ENCODE measurements at places on chromosomes 5 and 9.

GRCh38 chr9:112487008-112487798, 576 bp downstream of the KIAA1958 start:
- peak; percentile 66 for DNase-seq

- no peak for DNase-seq
These were observed 48.2 kb downstream of the NKD2 start for GRCh38 chr5:1056611-1057484.

GRCh38 chr9:18208166-18209059, 265.5 kb upstream of the ADAMTSL1 start:
- DNase-seq = peak; percentile 41

DNA sequence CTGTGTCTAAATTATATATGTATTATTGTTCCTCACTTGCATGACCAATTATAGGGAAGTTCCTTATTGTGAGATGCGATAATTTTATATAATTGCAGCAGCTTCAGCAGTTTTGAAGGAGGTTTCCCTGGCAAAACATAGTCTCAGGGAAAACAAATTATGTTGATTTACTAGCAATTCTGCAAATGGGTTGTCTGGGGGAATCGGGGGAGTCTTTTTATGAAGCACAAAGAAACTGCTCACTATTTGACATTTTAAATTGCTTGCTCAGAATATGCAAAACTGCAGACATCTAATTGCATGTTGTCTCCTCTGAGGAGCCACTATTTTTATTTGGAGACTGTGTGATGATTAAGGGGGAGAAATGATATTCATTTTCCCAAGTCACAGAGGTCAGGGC, 361.6 kb downstream of the YTHDC2 start:
- DNase-seq = no peak

DNA sequence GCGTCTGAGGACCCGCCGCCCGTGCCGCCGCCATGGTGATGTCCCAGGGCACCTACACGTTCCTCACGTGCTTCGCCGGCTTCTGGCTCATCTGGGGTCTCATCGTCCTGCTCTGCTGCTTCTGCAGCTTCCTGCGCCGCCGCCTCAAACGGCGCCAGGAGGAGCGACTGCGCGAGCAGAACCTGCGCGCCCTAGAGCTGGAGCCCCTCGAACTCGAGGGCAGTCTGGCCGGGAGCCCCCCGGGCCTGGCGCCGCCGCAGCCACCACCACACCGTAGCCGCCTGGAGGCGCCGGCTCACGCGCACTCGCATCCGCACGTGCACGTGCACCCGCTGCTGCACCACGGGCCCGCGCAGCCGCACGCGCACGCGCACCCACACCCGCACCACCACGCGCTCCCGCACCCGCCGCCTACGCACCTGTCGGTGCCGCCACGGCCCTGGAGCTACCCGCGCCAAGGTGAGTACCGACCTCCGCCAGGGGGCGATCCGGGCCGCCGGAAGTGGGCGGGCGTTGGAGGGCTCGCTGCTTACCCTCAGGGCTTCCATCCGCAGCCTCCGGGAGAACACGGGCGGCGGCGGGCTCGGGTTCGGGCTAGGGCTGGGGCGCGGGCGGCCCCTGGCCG, 8.5 kb downstream of the PRR7 start:
- peak; percentile 36 for DNase-seq

DNA sequence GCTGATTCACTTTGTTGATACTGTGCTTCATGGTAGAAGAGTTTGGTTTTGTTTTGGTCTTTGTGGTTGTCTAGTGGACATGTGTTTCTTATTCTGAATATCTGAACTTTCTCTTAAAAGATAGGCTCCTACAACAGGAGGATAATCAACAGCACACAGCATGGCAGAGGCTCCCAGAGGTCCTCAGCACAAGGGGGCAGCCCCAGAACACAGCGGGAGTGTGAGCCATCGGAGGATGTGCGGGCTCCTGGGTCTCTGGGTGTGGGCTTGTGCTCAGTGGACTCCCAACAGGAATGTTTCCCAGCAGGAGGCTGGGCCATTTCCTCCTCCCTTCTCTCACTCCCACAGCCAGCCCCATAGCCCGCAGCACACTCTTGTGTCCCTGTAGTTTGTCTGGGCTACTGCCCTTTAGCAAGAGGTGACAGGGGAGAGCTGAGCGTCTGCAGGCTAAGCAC, 164.3 kb upstream of the OTULINL start:
- DNase-seq = peak; percentile 34

- no peak for DNase-seq
These were observed 380.3 kb downstream of the SEMA5A start for GRCh38 chr5:9165546-9165945.

DNA sequence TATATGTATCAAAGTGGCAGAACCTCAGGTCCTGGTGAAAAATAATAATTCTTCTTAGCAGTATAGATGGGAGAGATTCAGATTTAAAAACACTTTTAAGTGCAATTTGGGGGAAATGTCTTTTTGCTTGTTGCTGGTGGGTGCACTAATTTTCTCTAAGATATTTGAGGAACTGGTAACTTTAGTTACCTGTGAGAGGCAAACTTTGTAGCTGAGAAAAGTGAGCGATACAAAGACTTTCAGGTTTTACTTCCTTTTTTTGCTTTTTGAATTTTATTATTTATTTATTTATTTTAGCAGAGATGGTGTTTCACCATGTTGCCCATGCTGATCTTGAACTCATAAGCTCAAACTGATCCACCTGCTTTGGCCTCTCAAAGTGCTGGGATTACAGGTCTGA, 303.1 kb upstream of the PTGER4 start:
- no peak for DNase-seq

GRCh38 chr9:133726401-133727276, 11.5 kb downstream of the SARDH start:
- DNase-seq = no peak

DNA sequence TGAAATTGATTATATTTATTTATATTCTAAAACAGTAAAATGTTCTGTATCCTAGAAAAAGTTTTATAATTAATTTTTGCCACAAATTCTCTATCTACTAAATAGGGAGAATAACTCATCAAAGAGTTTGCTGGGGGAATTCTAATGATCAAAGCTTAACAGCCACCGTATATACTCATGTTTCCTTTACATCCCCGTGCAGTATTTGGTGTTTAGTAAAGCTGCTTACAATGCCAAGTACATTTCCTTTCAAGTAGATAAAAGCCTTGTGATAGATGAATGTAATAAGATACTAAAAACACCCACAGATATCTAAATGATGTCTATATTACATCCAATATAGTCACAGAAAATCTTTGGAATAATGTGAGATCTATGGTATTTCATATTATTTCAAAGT, 312.2 kb downstream of the HCN1 start:
- no peak for DNase-seq

DNA sequence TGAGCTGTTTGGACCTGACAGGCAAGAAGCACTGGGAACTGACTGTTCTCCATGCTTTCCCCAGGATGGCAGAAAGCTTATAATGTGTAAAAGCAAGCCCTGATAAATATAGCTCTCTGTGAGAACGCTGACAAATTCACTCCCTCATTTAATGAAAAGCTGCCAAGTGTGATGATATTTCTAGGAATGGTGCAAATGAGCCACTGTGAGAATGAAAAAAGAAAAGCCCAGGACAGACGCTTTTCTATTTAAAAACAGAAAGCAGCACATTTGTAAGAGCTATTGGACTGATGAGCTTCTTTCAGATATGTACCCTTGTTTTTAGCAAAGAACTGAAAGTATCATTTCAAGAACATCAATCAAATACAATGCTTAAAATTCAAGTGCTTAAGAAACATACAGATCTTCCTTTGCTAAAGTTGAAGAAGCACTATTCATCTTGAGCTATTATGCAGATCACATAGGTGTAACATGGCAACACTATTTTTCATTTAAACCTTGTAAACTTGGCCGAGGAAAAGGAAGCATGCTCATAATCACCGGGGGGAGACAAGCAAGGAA, 842.6 kb upstream of the ACO1 start:
- peak; percentile 22 for DNase-seq

- DNase-seq = no peak
These were observed 57.7 kb downstream of the NREP start for GRCh38 chr5:111699324-111699723.

- DNase-seq = no peak
These were observed 26.7 kb downstream of the LHX2 start for GRCh38 chr9:124038239-124038638.

DNA sequence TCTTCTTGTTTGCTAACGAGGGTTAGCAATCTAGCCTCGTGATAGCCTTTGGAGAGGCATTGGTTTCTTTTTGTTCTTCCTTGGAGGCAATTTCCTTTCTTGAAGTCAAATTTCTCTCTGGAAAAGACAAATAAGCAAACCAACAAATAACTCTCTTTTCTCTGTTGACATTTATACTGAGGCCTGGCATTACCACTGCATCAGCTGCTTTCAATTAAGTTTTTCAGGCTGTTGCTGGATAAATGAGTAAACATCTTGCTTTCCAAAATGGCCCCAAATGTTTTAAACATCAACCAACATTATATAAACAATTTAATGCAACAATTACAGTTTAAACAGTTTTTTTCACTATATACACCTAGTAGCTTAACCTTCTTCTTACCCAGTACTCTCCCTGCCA, 264.4 kb downstream of the HTR1A start:
- peak; percentile 0 for DNase-seq

GRCh38 chr5:120532835-120533234, 68.7 kb downstream of the PRR16 start:
- DNase-seq = no peak

DNA sequence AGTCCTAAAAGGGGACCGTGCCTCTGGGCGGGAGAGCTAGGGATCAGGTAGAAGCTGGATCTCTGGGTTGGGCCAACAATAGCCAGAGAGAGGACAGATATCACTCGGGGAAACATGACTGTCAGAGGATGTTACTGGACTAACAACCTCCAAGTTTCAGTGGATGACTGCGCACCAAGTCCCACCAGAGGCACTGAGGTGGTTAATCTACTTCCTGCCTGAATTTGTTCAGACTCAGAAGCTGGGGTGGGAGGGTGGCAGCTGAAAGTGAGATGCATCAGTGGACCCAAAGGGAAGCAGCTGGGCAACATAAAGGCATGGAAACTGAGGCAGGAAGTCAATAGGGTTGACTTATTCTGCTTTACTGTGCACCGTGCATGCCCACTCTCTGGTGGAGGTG, 130.1 kb upstream of the SLC44A1 start:
- no peak for DNase-seq

- DNase-seq = no peak
These were observed 126.7 kb downstream of the PPP2R2B start for GRCh38 chr5:146751781-146752401.

DNA sequence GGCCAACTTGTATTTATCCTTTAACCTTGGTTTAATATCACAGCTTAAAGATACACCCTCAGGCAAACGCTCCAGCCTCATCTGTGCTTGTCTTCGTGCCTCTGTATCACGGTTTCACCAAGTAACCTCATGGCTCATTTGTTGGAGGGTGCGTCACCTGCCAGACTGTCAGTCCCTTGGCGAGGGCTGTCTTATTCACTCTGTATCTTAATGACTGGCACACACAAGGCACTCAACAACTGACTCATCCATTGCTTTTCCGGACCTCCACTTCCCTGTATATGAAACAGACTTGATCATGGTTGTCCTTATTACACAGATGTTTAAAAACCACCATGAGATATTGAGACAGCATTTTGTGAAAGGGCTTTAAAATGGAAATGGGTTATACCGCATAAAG, 28.0 kb downstream of the LCP2 start:
- DNase-seq = no peak

GRCh38 chr9:36893184-36893583, 140.9 kb downstream of the PAX5 start:
- no peak for DNase-seq

DNA sequence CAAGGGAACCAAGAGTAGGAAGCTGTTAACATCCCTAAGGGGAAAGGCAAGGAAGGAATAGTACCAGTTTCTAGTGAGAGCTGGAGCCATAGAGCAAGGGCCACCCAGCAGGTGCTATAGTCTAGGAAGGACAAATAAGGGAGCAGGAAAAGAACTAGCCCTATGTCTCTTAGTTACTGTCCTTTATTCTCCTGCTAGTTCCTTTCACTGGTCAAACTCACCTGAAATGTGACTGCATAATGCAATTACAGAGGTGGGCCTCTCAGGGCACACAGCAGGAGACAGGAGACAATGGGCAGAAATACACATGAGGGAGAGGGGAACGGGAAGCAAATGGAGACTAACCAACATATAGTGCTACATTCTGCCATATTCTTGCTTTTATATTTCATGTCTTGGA, 26.7 kb upstream of the FRMPD1 start:
- DNase-seq = no peak

- no peak for DNase-seq
These were observed 125.9 kb upstream of the FSTL4 start for GRCh38 chr5:133738271-133738670.

- no peak for DNase-seq
These were observed 66.6 kb downstream of the PHF2 start for GRCh38 chr9:93642961-93643360.

GRCh38 chr5:51398875-51399642, 15.8 kb downstream of the ISL1 start:
- DNase-seq = no peak

GRCh38 chr9:20473515-20474013, 148.7 kb downstream of the MLLT3 start:
- DNase-seq = no peak

DNA sequence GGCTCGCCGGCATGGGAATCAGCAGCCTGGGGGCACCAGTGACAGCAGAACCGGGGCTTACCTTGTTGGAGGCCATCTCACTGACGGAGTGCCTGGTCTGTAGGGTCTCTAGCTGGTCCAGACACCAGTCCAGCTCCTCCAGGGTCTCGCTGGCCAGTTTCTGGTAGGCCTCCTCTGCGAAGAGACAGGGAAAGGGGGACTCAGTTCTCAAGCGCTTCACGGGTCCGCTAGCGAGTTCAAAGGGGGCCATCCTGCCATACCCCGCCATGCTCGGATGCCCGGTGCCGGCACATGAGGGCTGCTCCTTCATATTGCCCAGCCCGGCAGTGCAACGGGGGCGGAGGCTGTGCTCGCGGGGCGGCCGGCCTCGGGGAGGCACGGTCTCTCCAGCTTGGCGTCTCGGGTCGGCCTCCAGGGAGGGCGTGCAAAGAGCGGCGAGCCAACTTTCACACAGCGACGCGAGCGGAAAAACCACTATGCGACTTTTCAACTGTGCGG, 456.0 kb downstream of the RAB3C start:
- DNase-seq = no peak

DNA sequence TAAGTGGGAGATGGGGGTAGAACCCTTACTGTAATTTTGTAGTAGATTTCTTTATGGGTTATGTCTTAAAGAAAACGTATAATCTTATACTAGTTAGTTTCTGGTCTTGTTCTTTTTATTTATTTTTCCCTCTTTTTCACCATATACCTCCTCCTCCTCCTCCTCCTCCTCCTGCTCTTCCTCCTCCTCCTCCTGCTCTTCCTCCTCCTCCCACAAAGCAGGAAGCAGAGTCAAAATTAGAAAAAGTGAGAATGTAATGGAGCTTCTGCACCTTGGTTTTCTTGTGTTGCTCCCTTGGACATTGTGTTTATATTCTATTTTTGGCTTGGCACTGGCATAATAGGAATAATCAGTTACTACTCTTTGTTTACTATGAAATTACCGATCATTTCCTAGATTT, 4.5 kb downstream of the MACIR start:
- no peak for DNase-seq

Measured in skin of body (tissue), 3 donors.